Activated CD4-positive, CD25-positive, alpha-beta regulatory T cell treated with anti-CD3 and anti-CD28 coated beads, Interleukin-2, amount 50 U/mL, for 16 hours (primary cell): ENCODE measurements at places on chromosomes 13 and 19.

- DNase-seq = no peak
Observed at GRCh38 chr13:26726684-26727083, 33.9 kb downstream of the GPR12 start.

GRCh38 chr13:92173254-92173653, 774.8 kb downstream of the GPC5 start:
- no peak for DNase-seq

- DNase-seq = no peak
Observed at GRCh38 chr19:16328824-16329482, 4.3 kb downstream of the KLF2 start.

GRCh38 chr13:53920916-53921315, 892.3 kb downstream of the OLFM4 start:
- DNase-seq = no peak

DNA sequence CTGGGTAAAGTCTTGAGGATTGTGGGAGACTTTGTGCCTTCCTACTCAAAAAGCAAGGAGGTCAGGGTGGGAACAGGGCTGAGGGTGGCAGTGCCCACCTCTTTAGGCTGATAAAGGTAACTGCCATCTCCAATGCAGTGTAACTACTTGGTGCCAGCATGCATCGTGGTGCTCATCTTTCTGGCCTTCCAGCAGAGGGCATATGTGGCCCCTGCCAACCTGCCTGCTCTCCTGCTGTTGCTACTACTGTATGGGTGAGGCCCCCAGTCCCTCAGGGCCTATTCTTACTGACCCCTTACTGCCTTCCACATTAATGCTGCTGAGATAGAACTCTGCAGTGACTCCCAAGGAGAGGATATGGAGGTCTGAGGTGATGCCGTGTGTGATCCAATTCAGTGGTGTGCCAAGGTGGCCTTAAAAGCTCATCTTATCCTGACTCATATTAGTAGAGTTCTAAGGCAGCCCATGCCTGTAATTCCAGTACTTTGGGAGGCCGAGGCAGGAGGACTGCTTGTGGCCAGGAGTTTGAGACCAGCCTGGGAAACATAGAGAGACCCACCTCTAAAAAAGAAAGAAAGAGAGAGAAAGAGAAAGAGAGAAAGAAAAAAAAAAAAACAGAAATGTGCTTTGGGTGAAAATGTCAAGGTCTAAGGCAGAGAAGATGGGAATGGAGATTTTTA, 9.7 kb upstream of the ARHGAP45 start:
- no peak for DNase-seq

- no peak for DNase-seq
Observed at GRCh38 chr19:53102206-53102755, 941 bp downstream of the ZNF160 start.

DNA sequence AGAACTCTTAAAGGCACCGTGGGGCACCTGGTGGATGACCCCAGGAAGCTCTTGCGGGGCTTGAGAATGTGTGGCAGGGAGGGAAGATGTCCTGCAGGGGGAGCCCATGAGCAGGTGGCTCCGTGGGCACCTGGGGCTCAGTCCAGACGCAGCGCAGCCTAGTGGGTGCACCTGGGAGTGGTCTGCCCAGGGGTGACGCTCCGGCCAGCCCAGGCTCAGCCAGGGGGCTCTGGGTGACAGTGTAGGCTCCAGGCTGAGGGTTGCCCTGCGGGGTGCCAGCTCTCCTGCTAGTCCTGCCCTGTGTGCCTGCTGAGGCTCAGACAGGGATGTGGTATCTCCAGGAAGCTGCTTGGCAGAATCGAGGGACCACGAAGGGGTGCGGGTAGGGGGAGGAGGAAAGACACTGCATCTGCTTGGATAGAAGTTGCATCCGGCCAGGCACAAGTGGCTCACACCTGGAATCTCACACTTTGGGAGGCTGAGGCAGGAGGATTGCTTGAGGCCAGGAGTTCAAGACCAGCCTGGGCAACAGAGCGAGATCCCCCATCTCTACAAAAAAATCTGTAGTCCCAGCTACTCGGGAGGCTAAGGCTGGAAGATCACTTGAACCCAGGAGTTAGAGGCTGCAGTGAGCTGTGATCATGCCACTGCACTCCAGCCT, 15.0 kb upstream of the PGLS start:
- DNase-seq = peak; percentile 62

DNA sequence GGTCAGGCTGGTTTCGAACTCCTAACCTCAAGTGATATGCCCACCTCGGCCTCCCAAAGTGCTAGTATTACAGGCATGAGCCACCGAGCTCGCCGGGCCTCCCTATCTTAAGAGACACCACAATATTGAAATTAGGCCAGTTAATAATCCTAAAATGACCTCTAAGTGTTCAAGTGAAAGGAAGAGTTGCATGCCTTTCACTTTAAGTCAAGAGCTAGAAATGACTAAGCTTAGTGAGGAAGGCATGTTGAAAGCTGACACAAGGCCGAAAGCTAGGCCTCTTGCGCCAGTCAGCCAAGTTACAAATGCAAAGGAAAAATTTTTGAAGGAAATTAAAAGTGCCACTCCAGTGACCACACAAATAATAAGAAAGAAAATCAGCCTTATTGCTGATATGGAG, 144.5 kb upstream of the FNDC3A start:
- DNase-seq = no peak

DNA sequence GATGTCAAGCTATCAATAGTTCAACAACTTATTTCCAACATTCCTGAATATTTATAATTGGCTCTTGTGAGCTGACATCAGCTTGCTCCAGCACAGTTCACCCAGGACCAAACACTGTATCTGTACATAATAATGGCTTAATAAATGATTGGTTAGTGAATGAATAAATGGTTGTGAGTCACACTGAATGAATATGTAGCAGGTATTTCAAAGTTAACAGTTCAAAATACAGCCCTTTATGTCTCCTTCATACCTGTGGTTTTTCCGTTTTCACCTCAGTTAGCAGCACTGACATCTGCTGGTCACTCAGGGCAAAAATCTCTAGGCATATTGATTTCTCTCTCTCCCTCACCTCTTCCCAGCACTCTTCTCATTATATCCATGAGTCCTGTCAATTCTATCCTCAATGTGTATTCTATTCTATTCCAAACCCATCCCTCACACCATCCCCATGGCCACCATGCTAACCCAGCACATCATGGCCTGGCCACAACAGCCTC, 76.3 kb downstream of the PEG3 start:
- DNase-seq = no peak

- no peak for DNase-seq
Observed at GRCh38 chr13:46012404-46012803, 40.1 kb downstream of the ZC3H13 start.

DNA sequence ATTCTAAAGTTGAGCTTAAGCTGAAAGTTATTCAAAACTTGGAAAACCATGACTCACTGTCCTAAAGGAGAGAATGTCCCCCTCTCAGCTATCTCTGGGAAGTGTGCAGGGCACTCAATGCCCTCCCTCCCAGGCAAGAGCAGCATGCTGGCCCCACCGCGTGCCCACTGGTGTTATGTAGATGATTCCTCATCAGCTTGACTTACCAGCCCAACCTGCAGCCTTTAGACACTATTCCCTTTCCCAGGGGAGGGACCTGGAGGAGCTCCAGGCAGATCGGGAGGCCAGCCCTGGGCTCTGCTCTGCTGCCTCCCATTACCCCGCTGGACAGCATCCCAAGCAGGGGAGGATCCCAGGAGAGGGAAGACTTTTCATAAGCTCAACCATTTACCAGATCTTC, 124.6 kb downstream of the FGF14 start:
- no peak for DNase-seq

DNA sequence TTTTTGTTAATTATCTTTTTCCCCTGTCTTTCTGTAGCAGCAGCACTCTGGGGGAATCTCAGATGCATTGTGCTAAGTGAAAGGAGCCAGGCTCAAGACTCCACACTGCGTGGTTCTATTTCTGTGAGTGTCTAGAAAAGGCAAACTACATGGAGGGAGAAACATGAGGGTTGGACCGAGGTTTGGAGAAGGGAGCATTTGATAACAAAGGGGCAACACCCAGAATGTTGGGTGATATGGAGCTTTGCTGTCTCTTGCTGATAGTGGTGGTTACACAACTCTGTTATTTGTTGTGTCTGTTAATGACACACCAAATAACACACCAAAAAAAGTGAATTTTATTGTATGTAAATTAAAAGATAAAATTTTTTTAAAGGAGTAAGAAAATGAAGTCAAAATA, 107.8 kb downstream of the COL4A2 start:
- no peak for DNase-seq

GRCh38 chr13:70255406-70255991, 147.2 kb upstream of the KLHL1 start:
- DNase-seq = no peak

DNA sequence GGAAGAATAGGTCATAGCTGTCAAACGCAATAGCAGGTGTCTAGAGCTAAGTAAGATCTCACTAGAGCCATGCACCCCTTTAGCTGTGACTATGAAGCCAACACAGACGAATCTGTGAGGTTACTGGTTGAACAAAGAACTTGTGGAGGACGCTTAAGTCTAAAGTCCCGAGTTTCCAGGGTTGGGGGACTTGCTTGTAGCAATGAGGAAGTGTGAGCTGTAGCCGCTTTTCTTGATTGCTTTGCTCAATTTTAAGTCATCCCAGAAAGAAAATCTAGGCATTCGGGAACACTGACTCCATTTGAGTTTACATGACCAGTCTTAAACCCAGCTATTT, 1.6 kb downstream of the GPC5 start:
- no peak for DNase-seq

- DNase-seq = no peak
Observed at GRCh38 chr19:16342002-16342715, 17.5 kb downstream of the KLF2 start.

DNA sequence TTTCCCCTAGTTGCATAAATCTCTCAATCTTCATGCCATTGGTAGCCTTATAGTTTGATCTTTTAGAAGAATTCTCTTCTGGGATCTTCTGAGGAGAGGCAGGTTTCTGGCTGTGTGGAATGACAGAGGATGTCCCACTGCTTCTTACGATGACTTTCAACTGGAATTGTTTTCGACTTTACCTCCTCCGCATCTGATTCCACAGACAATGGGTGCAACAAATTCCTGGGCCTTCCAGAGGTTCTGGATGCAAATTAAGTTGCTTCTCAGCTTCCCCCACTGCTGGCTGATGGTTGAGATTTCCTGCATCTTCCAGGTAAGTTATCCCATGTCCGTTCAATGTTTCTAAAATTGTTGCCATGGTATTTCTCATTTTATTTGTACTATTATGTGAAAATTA, 142.3 kb upstream of the TSC22D1 start:
- DNase-seq = no peak

- DNase-seq = peak; percentile 86
Observed at GRCh38 chr13:19633479-19634255, at the start of gene MPHOSPH8. Gene MPHOSPH8, plus strand, starts transcription at chr13:19633659. Its CDS starts 90 bp downstream, at chr13:19633749.

GRCh38 chr13:40453351-40454021, 213.0 kb downstream of the FOXO1 start:
- DNase-seq = no peak

- DNase-seq = no peak
Observed at GRCh38 chr19:13844130-13844631, 32.8 kb upstream of the NANOS3 start.

DNA sequence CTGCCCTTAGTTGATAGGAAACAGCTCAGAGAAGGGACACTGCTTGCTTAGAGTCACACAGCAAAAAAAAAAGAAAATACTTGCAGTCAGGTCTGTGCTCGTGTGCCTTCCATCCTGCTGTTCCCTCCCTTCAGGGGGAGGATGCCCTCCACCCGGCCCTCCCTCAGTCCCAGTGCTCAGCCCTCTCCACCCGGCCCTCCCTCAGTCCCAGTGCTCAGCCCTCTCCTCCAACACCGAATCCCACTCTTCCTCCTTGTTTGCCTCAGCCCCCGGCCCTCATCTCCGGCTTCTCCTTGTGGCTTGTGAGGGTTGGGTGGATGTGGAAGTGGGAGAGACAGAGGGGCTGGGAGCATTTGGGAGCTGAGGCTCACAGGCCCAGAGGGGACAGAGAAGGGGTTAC, 5.8 kb downstream of the TFPT start:
- DNase-seq = no peak

GRCh38 chr13:74035896-74036295, 98.3 kb downstream of the KLF12 start:
- DNase-seq = no peak

- DNase-seq = no peak
Observed at GRCh38 chr13:97341135-97341534, 92.8 kb upstream of the RAP2A start.

GRCh38 chr19:2415281-2415972, 12.0 kb downstream of the TIMM13 start:
- DNase-seq = no peak

GRCh38 chr13:110756219-110756631, 42.7 kb downstream of the ING1 start:
- no peak for DNase-seq

DNA sequence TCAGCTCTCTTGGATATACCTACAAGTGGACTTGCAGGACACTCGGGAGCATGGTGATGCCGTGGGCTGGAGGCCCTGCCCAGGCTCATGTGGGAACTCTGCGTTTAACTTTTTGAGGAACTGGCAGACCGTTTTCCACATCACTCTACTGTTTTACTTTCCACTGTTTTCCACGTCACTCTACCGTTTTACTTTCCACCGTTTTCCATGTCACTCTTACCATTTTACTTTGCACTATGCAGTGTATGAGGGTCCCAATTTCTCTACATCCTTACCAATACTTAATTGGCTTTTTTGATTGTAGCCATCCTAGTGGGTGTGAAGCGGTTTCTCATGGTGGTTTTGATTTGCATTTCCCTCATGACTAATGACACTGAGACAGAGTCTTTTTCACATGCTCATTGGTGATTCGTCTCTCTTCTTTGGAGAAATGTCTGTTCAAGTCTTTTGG, 40.5 kb downstream of the GATAD2A start:
- DNase-seq = no peak

- peak; percentile 6 for DNase-seq
Observed at GRCh38 chr13:45511310-45512097, 46.8 kb downstream of the COG3 start.

DNA sequence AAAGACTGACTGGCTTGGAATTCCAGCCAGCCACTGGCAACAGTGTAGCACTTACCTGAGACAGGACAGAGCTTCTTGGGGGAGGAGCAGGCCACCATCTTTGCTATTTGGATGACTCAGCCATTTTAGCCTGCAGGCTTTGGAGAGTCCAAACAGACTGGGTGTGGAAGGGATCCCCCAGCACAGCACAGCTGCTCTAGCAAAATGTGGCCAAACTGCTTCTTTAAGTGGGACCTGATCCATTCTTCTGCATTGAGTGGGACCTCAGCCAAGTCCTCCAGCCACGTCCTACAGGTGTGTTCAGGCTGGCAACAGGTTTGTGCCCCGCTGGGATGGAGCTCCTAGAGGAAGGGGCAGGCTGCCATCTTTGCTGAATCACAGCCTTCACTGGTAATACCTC, 80.0 kb downstream of the NDFIP2 start:
- no peak for DNase-seq

DNA sequence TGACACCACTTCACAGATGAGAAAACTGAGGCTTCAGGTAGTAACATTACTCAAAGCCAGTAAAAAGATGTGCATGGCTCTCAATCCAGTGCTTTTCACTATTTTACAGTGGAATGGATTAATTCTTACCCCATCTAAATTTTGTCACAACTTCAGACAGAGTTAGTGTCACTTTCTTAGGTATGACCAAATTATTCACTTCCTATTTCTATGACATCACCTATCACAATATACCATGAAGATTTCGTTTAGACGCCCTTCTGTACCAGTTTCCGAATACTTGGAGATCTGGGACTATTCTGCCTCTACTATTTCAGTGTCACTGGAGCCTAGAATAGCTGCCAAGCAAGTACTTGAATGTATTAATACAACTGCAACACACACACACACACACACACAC, 437.5 kb downstream of the KLF12 start:
- DNase-seq = no peak
